ENCODE measurements at places on chromosomes 2 and 18.
A peak's percentile ranks its signal among the peaks of the same experiment; 100 is the strongest.

GRCh38 chr2:64727843-64728463 lies 74.2 kb upstream of the SERTAD2 start:
- DNase-seq = peak; percentile 28

GRCh38 chr2:66929632-66930338 lies 467.3 kb upstream of the ETAA1 start:
- peak; percentile 54 for DNase-seq

GRCh38 chr2:22784566-22784965 lies 600.4 kb upstream of the KLHL29 start:
- no peak for DNase-seq

DNA sequence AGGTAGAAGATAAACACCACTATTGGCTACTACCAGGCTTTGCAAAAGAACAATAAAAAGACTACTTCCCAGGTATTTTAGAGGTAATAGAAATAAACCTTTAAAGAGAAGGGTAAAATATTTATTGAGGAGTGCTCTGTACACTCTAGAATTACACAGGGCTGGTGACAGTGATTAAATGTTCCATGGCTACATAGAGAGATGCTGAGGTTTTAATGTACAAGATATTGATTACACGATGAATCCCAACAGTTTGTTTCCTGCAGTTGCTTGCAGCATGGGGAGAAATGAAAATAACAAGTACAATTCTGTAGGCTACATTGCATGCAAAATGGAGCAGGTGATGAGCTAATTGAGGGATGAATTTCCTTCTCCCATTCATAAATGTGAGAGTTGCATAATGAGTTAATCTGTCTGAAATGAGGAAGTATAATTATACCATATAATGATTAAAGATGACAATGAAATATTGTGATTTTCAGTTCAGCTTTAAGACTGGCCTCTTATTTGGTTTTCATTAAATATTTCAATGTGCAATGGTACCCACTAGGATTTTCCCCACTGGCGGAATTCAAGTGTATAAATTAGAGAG lies 266.1 kb downstream of the SOCS6 start:
- DNase-seq = no peak

- DNase-seq = no peak
Measured at GRCh38 chr2:6945087-6945813, 28.0 kb downstream of the RNF144A start.

DNA sequence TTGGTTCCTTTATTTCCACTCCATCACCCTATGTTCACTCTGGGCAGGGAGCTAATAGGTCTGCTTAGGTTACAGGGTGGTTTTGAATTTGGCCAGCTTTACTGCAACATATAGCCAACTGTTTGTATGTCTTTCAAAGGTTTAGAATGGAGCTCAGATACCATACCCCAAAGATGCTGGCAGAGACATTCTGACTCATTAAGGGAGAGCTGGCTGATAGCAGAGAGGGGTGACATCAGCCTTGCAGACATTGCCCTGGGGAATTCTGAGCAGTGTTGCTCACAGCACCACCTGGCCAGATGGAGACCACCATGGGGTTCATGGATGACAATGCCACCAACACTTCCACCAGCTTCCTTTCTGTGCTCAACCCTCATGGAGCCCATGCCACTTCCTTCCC lies 2.1 kb downstream of the PROKR1 start:
- no peak for DNase-seq

GRCh38 chr2:207240649-207241048 lies 74.9 kb upstream of the KLF7 start:
- DNase-seq = no peak

- no peak for DNase-seq
Measured at GRCh38 chr2:194883711-194884110, 773.3 kb upstream of the SLC39A10 start.

DNA sequence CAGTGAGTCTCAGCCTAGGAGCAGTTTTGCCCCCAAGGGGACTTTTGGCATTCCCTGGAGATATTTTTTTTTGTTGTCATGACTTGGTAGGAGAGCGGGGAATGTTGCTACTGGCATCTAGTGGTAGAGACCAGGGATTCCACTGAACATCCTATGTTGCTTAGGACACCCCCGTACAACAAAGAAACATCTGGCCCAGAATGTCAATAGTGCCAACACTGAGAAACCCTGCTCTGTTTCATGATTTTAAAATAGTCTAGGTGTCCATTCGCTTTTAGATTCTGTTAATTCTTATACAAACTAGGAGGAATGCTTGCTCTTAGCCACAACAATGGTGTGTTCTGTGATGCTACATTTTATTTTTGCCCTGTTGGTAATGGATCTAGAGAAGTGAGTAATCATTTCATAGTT lies 225.8 kb upstream of the SIX3 start:
- no peak for DNase-seq

DNA sequence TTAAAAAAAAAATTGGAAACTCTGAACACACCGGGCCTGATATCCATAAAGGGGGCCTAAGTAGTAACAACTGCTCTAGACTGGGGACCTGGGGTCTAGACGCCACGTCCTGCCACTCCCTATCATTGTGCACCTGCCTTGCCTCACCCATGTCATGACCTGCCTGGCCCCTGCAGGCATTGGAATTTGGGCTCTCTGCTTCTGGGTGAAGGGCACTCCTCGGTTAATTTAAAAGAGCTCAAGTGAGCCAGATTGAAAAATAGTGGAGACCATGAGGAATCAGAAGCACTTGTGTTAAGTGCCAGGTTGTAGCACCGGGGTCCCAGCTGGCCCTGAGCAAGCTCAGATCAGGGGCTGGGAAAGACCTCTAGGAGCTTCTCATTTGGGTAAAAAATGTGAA lies 48.1 kb downstream of the SLC4A1AP start:
- DNase-seq = no peak

GRCh38 chr2:177322801-177323261 lies 58.3 kb upstream of the NFE2L2 start:
- DNase-seq = peak; percentile 25

- DNase-seq = no peak
Measured at GRCh38 chr2:158718196-158718585, 76.9 kb upstream of the DAPL1 start.

- DNase-seq = peak; percentile 79
Measured at GRCh38 chr2:222424729-222425671, 657 bp downstream of the SGPP2 start.

DNA sequence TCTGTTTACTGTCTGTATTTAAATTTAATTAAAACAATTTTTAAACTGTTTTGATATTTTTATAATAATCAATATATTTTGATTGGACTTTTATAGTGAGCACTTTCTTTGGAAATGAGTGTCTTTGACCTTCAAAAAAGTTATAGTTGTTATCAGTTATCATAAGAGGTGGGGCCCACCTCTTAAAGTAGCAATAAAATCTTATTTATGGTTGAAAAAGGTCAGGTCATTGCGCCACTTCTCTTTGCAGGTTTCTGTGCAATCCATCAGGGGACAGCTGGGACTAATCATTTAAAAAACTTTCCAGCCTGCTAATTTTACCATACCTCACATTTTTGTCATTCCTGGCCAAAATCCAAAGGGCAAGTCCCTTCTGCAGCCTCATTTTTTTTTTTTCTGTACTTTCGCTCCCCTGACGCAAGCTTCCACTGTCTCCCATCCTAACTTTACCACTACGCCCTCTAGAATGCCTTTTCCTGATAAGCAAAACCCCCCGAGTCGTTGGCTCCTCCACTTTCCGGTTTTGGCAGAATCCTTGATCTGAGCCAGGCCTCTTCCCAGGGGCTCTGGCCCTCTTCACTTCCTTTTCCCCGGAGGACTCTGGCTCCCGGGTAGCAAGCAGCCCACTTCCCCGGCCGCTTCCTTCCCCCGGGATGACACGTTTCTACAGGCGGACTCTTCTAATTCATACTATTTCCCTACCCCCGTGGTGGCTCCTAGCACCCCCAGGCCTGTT lies 1.1 kb upstream of the SEH1L start:
- DNase-seq = no peak

GRCh38 chr2:222296911-222297599 lies 1.7 kb downstream of the PAX3 start:
- DNase-seq = peak; percentile 63
